ENCODE measurements at places on chromosomes 6 and 20.

- DNase-seq = no peak
These were observed 121.1 kb downstream of the FOXA2 start for GRCh38 chr20:22462975-22463914.

DNA sequence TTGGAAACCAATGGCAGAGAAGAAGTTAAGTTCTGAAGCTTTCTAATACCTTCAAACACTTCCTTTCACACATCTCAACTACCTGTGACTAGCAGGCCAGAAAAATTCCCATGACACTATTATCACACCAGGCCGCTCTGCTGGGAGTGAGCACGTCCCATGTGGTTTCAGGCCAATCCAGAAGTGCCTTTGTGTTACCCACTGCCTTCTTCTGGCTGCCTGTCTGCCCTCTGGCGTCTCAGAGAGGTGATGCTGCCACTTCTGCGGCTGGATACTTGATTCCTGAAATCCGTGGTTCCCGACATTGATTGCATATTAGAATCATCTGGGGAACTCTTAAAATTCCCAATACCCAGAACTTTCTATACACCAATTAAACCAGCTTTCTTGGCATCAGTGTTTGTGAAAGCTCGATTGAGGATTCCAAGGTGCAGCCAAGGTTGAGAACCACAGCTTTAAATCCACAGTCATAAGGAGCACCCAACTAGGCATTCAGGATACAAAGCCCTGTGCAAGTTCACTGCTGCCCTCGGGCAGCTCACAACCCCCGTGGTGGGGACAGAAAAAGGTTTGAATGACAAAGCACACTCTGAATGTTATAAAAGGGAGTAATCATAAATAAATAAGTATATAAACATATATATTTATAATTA is 65.6 kb downstream of the STMND1 start:
- DNase-seq = no peak

GRCh38 chr20:14335052-14335451 is 2.4 kb downstream of the FLRT3 start:
- DNase-seq = no peak

DNA sequence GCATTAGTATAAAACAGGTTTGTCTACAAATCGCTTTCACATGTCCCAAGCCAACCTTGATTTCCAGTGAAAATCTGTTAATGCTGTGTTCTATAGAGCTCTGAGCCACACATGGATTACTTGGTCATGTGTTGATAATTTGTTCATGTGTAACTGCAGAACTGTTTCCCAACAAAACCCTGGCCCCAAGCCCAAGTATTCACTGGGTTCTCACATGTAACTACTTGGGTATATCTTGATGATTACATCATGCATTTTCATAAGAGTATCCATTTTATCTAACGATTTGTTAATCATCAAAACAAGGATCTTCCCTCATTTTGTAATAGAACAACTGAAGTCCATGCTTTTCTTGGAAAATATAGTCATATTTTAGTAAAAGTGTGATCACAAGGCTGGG is 657.6 kb downstream of the PRKN start:
- DNase-seq = no peak

- no peak for DNase-seq
These were observed 23.2 kb upstream of the TXNDC5 start for GRCh38 chr6:7933794-7934193.

DNA sequence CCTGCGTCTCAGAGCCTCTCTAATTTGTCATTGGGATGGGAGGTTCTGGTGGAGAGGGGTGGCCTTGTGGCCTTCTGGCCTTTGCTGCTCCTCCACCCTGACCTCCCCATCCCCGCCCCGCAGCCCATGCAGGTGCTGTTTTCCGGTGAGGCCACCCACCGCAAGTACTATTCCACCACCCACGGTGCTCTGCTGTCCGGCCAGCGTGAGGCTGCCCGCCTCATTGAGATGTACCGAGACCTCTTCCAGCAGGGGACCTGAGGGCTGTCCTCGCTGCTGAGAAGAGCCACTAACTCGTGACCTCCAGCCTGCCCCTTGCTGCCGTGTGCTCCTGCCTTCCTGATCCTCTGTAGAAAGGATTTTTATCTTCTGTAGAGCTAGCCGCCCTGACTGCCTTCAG is 171.8 kb upstream of the RNF24 start:
- no peak for DNase-seq

- DNase-seq = no peak
These were observed 64.6 kb downstream of the GFOD1 start for GRCh38 chr6:13422681-13423221.

GRCh38 chr6:99841297-99841696 is 152.7 kb downstream of the MCHR2 start:
- DNase-seq = no peak

DNA sequence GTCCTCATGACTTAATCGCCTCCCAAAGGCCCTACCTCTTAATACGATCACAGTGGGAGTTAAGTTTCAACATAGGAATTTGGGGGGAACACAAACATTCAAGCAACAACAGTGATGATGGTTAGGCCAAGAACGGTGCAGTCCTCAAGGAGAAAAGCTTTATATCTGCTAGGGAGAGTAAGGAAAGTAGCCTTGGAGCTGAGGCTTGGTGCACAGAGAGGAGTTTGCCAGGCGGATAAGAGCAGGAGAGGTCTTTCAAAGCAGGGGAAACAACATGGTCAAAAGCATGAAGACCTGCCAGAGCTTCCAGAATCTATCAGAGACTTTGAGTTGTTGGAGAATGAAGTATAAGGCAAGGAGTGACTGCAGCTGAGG is 119.1 kb downstream of the PLCB1 start:
- DNase-seq = no peak

DNA sequence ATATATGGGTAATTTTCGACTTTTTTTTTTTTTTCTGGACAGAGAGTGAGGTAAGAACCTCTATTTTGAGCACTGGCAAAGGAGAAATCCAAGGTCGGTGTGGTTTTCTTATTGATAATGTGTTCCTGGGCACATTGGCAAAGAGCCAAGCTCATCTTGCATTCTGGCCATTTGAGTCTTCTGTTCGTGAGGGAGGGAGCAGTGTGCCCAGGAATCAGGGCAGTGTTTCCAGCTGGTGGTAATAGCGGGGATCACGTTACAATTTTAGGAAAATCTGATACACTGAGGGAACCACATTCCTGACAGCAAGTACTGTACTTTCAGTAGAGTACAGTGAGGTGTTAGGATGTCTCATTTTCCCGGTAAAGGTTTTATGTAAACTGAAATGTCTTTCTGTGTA is 442.3 kb upstream of the MAP3K7 start:
- no peak for DNase-seq

GRCh38 chr20:51339721-51340450 is 202.6 kb downstream of the NFATC2 start:
- DNase-seq = no peak

GRCh38 chr6:163165922-163166321 is 248.6 kb upstream of the QKI start:
- DNase-seq = no peak

- DNase-seq = no peak
These were observed 37.5 kb downstream of the DLGAP4 start for GRCh38 chr20:36343641-36344040.

GRCh38 chr20:41350408-41350962 is 9.9 kb downstream of the LPIN3 start:
- DNase-seq = no peak

DNA sequence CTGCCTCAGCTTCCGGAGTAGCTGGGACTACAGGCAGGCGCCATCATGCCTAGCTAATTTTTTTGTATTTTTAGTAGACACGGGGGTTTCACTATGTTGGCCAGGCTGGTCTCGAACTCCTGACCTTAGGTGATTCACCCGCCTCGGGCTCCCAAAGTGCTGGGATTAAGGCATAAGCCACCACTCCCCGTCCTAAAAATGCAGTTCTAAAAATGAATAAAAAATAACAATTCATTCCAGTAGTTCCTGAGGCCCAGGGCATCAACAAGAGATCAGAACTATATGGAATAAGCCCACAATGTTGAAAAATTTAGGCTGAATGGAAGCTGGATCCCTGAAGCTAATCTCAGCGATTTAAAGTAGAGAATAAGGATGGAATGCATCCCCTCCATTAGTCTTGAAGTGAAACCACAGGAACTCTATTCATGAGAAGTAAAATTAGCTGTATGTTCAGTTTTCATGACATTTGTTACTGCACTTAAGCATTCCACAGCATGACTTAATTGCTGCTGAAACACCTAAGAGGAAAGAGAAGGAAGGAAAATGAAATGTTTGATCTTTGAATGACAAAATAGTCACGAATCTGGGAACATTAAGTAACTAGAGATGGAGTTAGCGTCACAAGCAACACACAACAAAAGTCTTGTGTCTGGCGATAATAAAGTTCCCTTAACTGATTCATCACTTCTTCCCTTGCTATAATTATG is 80.4 kb upstream of the RIPOR2 start:
- no peak for DNase-seq

All from activated CD4-positive, alpha-beta T cell treated with anti-CD3 and anti-CD28 coated beads, Interleukin-2, amount 50 U/mL, for 4 hours (primary cell).